Esophagus squamous epithelium (tissue), 5 donors: ENCODE measurements at places on chromosomes 5 and 9. TPM values are rescaled to one million over a fixed set of nuclear protein-coding genes. Genes with fewer than 3 reads are reported as not detected.

- no peak for DNase-seq
These were observed 21.0 kb upstream of the PTPRD start for GRCh38 chr9:10633785-10634184.

DNA sequence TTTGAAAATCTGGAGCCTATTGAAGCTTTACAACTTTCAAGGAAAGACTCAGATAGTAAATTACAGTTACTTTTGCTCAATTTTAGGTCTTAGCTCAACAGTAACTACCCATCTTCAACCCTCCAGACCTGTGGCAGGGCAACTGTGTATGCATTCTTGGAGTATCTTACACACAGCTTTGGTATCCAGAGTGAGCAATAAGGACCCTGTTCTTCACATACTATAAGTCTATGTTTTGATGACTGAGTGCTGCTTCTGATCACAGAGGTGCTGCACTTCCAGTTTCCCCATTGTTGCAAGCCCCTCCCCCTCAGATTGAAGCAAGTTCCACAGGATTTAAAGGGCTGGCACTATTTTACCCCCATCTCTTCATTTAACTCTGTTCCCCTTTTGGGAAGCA, 737.4 kb upstream of the GRAMD2B start:
- DNase-seq = no peak

Gene BAG1
- total RNA-seq = 94.2 TPM

- no peak for DNase-seq
These were observed 245.0 kb downstream of the TAF11L14 start for GRCh38 chr5:17879276-17879675.
